ENCODE measurements at places on chromosomes 11 and 22.

GRCh38 chr11:21635394-21636145 is 557.3 kb upstream of the ANO5 start:
- no peak for DNase-seq

- DNase-seq = no peak
These were observed 385.5 kb upstream of the ANO5 start for GRCh38 chr11:21807350-21807749.

- no peak for DNase-seq
These were observed 13.1 kb upstream of the MS4A6A start for GRCh38 chr11:60195923-60196368.

DNA sequence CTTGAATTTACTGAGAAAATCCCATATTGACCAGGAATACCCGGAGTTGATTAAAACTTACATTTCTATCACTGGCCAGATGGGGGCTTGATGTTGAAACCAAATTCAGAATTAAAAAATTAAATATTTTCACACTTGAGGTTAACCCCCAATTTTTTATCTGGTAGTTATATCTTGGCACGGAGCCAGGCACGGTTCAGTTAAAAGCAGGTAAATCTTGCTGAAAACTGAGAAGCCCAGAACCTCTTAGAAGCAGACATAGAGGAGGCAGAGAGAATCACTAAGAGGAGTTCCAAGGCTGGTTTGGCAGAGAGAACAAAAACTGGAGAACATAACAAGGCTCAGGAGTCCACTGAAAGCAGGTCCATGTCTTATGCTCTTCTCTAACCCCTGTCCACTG is 77.7 kb downstream of the USP35 start:
- no peak for DNase-seq

DNA sequence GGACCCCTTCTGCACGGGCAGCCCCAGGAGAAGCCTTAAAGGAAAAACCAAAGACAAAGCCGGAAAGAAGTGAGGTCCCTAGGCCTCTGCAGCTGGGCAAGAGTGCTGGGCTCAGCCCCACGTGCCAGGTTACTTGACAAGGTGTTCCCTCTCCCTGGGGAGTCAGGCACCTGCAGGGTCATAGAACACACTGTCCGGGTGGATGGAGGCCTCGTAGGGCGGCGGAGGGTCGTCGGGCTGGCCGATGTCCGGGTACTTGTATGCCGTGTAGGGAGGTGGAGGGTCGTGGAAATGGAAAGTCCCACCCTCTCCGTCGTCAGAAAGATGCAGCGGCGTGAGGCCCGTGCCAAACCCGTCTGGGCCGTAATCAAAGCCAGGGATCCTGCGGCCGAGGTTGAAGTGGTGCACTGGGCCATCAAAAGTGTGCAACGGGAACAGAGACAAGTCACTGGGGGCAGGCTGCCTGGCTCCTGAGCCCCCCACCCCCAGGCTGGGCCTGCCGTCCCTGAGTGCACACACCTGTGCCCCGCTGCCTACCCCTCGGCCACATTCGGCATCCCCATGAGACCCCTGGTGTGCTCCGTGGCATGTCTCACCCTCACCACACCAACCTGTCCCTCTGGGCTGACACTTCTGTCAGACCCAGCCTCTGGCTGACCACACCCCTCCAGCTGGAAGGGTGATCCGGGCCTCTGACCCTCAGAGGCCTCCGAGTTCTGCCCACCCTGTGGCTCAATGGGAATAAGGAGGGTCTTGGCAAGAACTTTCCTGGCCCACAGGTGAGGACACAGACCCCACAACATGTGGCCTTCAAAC is 81.1 kb downstream of the DGCR2 start:
- DNase-seq = no peak

DNA sequence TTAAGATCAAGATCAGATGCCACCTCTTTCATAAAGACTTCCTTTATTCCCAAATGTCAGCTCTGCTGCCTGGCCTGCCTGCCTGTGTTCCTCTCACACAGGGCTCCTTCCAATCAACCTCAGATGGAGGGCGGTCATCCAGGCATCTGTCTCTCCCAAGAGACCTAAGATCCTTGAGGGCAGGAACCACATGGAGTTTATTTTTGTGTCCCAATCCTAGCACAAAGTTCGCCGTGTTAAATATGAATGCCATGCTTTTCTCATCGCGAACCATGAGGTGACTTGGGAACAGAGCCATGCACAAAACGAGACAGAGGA is 72.7 kb upstream of the ARFGAP3 start:
- no peak for DNase-seq

GRCh38 chr11:65718964-65719492 is 1.6 kb downstream of the RNASEH2C start:
- no peak for DNase-seq

GRCh38 chr11:116840224-116840745 is 2.9 kb upstream of the APOA1 start:
- DNase-seq = no peak

- DNase-seq = no peak
These were observed 47.2 kb downstream of the LRFN4 start for GRCh38 chr11:66904055-66904454.

GRCh38 chr11:107928767-107929507 is 689 bp downstream of the RAB39A start:
- no peak for DNase-seq

GRCh38 chr11:122556605-122557004 is 98.9 kb upstream of the UBASH3B start:
- DNase-seq = no peak

DNA sequence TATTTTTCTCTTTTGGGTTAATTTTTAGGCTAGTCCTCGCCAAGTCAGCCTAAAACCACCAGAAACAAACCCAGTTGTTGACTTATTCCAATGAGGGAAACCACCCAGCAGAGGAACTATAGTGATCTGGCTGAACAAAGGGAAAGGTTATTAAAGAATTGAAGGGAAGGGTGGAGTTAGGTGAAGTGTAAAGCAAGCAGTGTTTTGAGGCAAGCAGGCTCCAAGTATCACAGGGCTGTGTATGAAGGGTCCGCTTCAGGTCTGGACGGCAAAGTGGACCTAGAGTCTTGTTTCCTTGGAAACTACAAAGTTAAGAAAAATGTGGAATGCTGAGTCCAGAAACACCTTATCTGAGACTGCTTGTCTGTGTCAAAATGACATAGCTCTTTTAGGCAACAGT is 3.2 kb upstream of the TCN2 start:
- no peak for DNase-seq

- DNase-seq = no peak
These were observed 791.1 kb downstream of the NTM start for GRCh38 chr11:132161403-132162078.

DNA sequence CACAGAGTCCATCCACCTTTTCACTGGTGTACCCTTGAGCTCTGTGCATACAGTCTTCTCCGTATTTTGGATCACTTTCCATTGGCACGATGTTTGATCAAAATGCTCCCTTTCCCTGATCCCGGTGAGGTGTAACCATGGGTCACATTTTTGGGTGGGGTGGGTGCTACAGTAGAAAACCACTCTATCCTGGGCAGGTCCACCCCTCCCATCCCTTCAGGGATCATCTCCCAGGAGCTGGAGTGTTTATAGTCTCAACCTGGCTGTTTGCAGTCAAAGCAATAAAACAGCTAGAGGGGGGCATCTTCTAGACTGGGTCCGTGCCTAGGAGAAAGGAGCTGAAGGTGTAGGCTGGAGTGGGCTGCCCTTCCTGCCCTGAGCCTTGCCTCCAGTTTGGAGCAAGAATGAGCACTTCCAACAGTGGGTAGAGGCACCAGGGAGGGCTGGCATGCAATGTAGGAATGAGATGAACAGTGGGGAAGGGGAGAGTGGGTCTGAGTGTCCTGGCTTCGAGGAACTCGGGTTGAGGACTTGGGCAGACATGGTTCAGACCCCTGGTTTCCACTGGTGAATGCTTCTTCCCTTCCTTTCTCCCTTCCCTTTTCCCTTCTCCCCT is 38.8 kb downstream of the RNF141 start:
- DNase-seq = no peak

DNA sequence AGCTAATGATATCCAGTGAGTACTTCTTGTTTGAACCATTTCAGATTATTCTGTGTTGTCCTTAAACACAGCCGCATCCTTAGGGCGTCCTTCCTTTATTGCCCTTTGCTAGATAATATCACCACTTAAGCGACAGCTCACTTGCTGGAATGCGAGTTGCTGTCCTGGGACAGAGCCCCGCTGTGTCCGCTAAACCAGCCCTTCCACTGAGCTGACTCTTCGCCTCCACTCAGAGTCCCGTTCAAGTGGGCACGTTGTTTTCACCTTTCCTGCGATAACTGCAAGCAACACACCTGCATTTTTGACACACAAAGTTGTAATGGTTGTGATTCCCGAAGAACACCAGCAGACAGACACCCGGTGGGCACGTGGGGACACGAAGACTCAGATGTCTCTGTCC is 140.0 kb downstream of the TBC1D22A start:
- no peak for DNase-seq

DNA sequence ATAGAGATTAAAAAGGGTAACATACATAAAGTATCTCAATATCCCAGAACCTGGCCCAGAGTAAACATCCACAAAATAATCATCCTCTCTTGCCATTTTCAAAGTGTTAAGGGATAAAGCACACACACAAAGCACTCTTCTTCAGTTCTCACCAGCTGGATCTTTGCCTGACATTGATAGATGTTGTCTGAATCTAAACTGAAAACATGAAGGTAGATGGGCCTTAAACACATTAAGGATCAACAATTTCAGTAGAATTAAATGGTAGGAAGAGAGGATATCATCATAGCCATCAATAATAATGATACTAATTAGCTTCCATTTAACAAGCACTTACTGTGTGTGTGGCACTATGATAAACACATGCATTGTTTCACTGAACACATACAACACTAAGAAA is 261.1 kb downstream of the OPCML start:
- DNase-seq = no peak

DNA sequence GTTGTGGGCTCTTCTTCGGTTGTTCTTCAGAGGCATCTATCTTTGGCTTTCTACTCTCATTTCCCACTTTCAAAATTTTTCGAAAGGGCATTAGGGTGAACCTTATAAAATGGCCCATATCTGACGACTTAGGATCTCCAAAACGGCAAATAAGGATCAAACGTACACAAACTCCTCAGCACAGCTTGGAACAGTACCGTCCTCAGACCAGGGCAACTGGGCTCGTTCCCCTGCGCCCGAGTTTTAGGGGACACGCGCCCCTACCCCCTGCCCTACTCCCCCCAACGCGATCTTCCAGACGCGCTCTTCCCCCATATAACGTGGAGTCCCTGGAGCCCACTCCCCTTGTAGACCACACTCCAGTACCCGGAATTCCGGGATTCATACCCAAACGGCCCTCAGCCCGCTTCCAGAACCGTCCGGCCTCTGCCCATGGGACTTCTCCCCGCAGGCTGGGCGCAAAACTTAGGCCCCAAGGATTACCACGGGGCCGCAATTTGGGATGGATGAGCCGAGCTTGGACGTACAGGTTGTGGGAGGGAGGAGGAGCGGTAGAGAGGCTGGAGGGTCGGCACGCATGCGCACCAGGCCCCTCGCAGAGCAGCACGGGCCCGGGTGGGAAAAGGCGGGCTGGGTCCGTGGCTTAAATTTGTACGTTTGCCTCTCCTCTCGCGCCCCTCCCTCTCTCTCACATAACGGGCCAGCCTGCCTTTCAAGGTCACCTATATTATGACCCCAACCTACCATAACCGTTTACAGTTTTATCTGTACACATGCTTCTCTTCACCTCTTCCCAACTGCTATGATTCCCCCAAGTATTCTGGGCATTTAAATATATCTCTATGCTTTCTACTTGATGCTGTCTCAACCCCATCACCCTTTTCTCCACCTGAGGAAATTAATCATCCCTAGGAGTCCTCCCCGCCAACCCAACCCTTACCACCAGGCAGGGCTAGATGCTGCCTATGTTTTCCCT is 3.4 kb downstream of the CCDC89 start:
- peak; percentile 42 for DNase-seq

DNA sequence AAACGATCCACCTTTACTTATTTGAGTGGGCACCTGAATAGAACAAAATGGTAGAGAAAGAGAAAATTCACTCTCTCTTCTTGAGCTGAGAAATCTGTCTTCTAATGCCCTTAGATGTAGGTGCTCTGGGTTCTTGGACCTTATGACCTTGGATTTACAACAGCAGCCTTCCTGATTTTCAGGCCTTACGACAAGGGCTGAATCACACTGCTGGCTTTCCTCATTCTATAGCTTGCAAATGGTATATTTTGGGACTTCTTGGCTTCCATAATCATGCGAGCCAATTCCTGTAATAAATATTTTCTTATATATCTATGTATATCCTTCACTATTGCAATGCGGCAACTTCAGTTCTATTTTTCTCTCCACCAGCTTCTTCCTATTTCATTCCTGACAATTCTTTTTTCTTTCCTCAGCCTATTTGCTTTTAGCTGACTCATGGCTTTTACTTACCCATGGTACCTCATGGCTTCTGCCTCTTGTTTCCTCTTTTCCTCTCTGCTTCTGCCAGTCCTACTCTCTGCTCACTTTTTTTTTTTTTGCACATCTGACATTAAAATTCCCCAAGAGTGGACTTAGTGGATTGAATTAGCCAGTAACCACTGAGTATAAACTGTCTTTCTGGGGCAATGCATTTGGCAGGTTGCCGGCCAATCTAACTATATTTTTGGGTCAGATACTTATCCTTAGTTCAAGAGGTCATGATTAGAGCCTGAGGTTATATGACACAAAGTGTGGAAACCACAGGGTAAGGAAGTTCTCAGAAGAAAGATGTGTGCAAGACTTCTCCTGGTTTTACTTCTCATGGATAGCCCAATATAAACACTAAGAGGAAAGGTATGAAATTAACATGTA is 359.5 kb downstream of the TMEM135 start:
- no peak for DNase-seq

GRCh38 chr11:112058103-112058502 is 15.7 kb downstream of the PIH1D2 start:
- no peak for DNase-seq

DNA sequence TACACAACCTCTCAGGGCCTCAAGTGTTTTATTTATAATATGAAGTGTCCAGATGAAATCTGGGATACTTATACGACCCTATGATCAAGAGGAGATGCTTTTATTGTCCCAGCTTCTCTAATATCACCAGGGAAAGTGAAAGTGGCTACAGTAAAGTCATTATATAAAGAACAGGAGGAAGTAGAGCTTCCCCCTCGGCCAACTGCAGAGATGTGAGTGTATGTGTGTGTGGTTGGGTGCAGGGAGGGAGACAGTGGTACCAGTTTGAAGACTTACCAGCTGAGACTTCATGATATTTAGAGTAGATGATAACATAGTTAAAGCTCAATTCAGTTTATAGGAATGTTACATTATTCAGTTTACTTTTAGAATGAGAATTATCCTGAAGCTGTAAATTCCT is 373.6 kb upstream of the DDI1 start:
- DNase-seq = no peak

Measured in stimulated activated CD4-positive, alpha-beta T cell treated with anti-CD3 and anti-CD28 coated beads, Interleukin-1b, Interleukin-23, amount 100 ng/mL, for 24 hours (primary cell).